Renal pelvis (tissue), 12 donors: ENCODE measurements at places on chromosomes 5 and 9. TPM values are rescaled to one million over a fixed set of nuclear protein-coding genes. Genes with fewer than 3 reads are reported as not detected.

GRCh38 chr9:109886617-109887016, 106.6 kb downstream of the PALM2AKAP2 start:
- no peak for DNase-seq

DNA sequence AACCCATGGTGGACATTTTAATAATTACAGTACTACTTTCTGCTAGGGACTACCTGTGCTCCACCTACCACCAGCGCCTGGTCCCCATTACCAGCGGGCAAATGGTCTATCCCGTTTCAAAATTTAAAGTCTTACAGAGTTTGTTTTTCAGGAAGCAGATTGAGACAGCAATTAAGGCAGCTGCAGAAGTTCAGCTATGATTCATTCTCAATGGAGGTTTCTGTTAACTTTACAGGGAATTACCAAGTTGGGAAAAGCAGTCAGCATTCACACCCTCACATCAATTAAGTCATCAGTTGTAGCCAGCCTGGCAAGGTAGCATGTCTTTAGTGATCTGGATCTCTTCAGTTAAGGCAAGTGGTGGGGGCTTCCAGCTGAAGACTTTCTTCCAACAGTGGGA, 410.6 kb upstream of the DAB2 start:
- no peak for DNase-seq

- DNase-seq: no peak
These were observed 155.7 kb upstream of the GPR151 start for GRCh38 chr5:146671561-146672295.

DNA sequence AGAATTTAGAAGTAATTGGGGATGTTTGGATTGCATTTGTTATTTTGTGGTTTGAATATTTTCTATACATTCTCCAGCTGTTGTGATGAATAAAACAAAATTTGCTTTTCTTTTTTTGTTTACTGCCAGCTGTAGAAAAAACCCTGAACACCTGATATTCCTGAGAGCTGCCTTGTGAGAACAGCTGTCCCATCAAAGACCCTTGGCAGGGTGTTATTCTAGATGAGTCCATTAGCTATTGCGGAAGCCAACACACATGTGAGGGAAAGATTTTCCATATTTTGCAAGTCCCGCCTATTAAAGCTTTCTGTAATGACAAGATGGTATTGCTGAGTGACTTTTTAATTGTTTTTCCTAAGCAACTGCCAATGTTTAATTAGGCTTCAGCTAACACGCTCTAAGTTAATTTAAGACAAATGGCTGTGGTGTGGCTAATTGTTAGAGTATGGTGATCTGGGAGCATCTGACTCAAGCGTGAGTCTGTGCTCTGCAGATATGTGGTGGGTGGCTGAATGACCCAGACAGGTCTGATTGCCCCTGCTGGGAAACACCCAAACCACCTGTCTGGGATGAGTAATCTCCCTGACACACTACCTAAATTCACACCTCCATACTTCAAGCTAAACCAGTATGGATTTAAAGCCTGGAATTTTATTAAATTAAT, 86.5 kb upstream of the PRLR start:
- DNase-seq: no peak

DNA sequence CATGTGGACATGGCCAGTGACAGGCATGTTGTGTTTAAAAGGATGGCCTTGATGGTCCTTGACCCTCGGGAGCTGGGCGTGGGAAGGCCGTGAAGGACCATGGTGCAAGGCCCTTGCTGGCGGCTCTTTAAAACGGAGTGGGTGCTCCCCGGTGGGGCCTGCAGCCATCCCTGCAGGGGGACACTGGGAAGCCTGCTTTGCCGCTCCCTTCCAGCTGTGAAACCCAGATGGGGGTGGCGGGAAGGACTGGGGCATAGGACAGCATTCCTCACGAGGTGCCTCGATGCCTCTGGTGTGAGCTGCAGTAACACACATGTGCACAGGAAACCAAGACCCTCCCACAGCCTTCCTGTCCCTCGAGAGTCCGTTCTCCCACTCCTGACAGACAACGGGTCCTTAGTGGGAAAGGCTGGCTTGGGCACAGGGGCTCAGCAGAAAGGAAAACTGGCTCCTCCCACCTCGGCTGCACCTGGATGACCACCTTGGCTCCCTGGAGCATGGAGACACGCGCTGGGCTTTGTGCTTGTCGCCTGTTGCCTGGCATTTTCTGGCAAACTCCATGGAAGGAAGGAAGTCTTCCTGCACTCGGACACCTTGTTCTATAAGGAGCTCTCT, 30.3 kb upstream of the IRX4 start:
- no peak for DNase-seq

DNA sequence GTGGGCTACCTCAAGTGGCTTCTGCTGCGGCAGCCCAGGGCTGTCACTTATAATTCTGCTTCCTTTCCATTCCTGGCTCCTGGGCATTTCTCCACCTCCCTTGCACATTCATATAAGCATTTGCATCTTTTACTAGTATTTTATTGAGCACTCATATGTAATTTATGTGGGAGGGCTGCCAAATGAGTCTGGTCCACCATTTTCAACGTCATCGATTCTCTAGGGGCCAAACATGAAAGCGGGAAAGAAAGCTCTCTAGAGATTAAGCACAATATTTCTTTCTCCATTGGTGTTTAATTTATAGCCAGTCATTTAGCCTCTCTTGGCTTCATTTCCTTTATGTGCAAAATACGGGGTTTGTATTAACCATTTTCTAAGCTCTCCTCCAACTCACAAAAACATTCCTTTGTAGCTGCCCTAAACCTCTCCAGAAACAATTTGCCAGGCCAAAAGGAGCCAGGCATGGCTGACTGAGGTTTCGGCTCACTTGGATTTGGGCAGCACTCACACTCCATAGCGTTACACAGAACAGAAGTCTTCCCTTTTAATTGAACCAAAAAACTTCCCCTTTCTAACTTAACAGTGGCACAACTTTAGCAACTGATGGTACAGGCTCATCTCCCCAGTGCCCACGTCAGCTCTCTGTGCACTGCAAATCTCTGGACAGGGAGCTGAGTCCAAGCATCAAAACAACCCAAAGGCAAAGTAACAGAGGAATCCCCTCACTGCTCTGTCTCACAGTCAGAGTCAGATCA, 183.5 kb downstream of the ROR2 start:
- DNase-seq: peak; percentile 57

DNA sequence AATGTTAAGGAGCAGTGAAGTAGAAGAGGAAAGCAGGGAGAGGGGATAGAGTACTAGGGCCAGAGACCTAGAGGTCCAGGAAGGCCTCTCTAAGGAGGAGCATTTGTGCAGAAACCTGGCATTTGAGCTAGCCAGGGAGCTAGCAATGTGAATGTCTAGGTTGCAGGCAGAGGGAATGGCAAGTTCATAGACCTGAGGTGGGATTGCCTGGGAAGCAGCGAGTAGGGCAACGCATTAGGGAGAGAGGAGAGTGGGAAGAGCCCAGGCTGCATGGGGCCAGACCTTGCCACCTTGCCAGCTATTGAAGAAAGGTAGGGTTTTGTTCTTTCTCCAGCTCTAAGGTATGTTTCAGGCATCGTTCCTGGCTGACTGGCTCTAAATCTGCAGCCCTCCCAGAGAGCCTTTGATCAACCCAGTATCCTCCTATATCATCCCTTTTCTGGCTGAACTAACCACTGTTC, 54.0 kb downstream of the SLC22A5 start:
- no peak for DNase-seq

DNA sequence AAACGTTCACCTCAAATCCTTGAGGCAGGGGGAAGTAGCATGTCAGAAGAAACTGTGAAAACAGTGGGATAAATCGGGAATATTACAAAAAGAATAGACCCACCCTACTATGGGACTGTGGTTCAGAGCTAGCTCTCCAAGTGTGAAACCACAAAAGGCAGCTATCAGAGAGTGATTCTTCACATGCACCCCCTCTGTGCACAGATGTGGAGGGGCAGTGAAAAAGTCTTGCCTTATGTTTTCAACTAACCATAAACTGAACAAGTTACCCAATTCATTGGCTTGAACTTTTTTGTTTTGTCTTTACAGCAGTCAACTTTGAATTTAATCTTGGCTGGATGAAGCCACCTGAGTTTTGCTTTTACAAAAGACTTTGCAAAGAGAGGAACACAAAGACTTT, 98.8 kb upstream of the NR4A3 start:
- DNase-seq: no peak

DNA sequence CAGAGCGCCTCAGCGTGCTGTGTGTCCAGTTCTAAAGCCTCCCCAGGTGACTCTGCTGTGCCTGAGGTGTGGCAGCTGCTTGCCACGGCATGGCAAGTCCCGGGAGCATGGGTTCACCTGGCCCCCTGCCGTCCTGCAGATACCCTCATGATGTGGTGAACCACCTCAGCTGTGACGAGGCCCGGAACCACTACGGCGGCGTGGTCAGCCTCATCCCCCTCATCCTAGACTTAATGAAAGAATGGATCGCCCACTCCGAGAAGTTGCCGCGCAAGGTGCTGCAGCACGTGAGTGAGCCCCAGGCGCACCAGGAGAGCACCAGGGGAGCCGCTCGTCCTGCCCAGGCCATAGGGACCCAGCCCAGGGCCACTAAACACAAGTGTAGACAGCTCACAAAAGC, 9.5 kb downstream of the SPACA9 start:
- DNase-seq: no peak

DNA sequence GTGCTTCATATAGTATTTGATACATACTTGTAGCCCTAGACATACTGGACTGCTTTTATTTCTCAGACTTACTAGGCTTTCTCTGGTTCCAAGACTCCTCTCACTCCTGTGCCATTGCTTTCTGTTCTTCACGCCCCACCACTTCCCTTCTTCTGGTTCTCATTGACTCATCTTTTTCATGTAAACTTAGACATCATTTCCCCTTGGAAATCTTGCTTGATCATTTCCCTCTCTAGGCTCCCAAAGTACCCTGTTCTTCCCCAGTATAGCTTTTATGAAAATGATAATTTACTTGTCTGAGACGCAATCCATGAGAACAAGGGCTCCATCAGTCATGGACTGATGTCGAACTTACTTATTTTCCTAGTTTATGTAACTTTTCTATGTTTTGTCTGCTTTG, 83.5 kb downstream of the TLR4 start:
- no peak for DNase-seq

DNA sequence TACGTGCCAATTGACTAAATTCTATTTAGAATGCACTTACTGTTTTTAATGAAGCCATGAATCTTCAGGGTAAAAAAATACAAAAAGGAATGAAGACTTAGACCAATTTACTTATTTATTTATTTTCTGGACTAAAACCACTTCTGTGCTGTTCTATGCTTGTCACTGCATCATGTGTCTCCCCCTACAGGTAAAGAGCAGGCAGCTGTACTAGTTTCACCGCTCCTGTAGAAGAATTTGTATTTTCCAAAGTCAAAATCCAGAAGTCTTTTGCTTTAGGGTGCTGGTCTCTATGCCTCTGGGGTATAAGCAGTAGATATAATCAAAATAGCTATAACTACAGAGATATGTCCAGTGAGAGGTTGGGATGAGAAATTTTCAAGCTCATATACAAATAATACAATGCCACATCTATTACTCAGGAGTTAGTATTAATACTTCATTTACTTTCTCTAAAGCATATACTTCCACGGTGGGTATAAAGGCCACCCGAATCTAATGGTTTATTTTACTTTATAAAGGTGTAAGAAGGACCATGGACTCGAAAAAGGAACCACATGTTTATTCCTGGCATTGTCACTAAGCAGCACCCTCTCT, 591.5 kb downstream of the RAB3C start:
- peak; percentile 74 for DNase-seq

DNA sequence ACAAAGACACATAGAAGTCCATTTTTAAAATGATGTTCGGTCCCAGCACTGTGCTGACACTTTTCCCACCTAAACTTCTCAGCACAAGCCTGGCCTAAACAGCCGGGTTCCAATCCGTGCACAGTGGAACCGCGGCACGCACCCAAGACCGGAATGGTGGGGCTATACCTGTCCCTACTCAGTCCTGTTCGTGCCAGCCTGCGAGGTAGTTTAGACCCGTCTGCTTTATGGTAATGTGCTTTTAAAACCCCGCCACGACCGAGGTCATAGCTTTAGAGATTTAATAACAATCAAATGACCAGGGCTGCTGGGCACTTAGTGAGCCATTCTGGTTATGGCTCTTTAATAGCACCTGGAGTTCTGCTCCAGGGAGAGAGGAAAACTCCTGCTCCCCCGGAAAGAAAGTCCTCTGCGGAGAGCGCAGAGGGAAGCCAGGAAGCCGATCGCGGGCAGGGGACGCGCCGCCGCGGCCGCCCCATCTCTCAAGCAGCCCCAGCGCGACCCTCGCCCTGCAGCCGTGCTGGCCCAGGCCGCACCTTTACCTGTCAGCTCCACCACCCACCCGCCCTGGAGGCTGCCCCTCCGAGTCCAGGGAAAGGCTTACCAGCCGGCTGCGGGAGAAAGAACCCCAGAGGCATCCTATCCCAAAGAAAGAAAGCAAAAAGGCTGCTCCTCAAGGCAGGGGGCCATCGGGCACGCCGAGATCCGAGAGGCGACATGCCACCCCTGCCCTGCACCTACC, 511 bp downstream of the ARL15 start:
- DNase-seq: peak; percentile 42

Gene NEUROG1
- polyA plus RNA-seq: not detected

Gene FOXI1
- polyA plus RNA-seq: 8.2 TPM

Gene AK8
- polyA plus RNA-seq: 5.1 TPM

Gene S1PR3
- 45.5 TPM for polyA plus RNA-seq

Gene NUTM2F
- polyA plus RNA-seq: not detected

Gene PPP6C
- 54.3 TPM for polyA plus RNA-seq

Gene SLC1A1
- polyA plus RNA-seq: 25.4 TPM

Gene NRG2
- 1.8 TPM for polyA plus RNA-seq

Gene SYNPO
- 111 TPM for polyA plus RNA-seq

Gene CCNI2
- 4.1 TPM for polyA plus RNA-seq

Gene SPAAR
- polyA plus RNA-seq: 1.9 TPM
